ENCODE measurements at places on chromosomes 1 and 21.
A peak's percentile ranks its signal among the peaks of the same experiment; 100 is the strongest.

GRCh38 chr1:33399375-33399774 is 31.5 kb downstream of the PHC2 start:
- DNase-seq, result no peak

DNA sequence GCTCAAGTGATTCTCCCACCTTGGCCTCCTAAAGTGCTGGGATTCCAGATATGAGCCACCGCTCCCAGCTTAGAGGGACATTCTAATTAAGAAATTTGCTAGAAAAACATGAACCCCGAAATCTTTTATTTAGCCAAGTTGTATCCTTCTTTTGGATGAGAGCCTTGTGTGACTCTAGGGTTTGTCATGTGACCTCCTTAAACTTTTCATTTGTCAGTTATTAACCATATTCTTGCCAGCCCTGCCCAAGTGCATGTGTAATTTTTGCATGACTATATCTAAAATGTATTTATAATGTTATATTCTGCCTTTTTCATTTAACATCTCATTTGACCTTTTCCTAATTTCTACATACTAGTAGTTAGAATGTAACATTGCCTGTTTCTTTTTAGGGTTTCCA is 1.9 kb downstream of the UTP25 start:
- DNase-seq, result no peak

GRCh38 chr1:23825076-23825761 is at the start of gene HMGCL:
HMGCL (minus strand) TSS chr1:23825429; CDS start chr1:23825415, 14 bp downstream.
- peak; percentile 93 for DNase-seq

DNA sequence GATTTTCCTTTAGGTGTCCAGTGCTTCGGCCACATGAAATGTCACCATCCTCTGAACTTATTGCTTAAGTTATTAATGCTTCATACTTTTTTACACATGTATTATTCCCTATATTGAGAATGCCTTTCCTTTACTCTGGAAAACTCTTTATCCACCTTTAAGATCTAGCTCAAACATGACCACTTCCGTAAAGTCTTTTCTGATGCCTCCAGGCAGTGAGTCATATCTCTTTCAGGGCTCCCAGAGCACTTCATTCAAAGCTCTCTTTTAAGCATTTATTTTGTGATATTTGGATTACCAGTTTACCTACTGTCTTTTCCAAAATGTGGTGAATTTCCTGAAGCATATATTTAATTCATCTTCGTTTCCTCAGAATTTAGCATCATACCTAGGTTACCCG is 178.9 kb downstream of the HS2ST1 start:
- DNase-seq, result no peak

DNA sequence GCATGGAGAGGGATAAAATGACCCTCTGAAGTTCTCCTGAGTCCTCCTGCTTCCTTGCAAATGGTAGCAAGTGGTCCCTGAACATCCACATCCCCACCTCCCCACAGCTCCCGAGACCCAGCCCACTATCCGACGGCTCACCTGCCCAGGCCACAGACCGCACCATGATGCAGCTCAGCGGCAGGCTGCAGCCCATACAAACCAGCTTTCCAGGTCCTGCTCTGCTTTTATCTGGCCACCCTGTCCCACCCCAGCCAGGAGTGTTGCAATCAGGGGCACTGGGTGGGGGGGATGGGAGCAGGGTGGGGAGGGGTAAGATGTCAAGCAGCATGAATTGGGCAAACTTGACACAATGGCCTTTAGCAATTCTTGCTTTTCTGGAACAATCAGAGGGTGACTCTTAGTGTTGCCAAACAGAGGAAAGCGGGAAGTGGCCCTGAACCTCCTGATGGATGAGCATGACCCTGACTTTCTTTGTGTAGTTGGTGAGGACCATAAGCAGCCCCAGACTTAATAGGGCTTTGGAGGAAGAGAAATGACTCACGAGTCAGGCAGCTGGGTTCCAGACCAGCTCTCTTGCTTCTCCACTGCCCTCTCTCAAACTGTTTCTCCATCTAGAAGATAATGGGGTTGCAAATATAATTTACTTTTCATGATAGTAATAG is at the start of gene CHIT1:
Gene CHIT1 (minus strand): TSS at position 203 of the 665 bp plus-strand sequence. CDS start 37 bp downstream, at position 166.
- DNase-seq, result no peak

DNA sequence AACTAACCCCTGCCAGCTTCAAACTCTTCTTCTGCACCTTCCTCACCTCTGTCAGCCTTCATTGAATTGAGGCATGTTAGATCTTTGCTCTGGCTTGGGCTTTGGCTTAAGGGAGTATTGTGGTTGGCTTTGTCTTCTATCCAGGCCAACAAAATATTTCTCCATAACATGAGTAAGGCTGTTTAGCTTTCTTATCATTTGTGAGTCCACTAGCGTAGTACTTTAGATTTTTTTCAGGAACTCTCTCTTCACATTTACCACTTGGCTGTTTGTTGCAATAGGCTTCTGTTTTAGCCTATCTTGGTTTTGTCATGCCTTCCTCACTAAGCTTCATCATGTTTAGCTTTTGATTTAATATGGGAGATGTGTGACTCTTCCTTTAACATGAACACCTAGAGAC is 417.5 kb downstream of the NCAM2 start:
- DNase-seq, result no peak

GRCh38 chr1:179794146-179794545 is 51.1 kb downstream of the FAM163A start:
- DNase-seq, result no peak

DNA sequence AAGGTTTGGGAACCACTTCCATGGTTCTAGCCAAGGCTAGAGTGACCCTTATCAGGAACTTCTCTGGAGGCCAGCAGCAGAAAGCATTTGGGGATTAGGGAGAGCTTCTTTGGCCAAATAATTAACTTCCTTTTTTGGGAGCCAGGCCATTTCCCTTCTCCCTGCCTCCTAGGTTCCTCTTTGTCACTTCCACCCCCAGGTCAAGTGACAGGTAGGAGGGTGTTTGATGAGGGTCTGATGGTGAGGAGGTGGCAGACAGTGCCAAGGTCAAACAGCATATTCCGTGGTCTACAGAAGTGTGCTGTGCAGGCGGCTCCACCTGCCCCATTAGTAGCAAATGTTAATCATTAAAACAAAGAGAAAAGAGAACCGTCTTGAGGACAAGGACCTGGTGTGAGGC is 1.9 kb upstream of the KCNA10 start:
- no peak for DNase-seq

GRCh38 chr1:178150610-178151009 is 56.7 kb downstream of the RASAL2 start:
- DNase-seq, result no peak

DNA sequence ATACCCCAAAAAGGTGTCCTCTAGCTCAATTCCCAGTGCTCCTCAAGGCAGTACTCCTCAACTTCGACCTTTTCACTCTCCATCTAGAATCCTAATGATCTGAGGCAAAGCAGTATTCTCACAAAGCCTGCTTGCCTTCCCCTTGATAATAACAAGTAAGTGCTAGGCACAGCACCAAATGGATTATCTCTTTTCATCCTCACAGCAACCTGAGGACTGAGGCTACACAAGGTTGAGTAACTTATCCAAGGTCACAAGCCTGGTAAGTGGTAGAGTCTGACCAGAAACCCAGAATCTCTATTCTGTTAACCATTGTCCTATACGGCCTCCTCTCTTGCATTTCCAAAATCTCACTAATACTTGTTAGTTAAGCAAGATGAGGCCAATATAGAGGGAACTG is 5.1 kb downstream of the SYDE2 start:
- no peak for DNase-seq

GRCh38 chr1:14826172-14826636 is 227.7 kb downstream of the KAZN start:
- DNase-seq, result no peak

DNA sequence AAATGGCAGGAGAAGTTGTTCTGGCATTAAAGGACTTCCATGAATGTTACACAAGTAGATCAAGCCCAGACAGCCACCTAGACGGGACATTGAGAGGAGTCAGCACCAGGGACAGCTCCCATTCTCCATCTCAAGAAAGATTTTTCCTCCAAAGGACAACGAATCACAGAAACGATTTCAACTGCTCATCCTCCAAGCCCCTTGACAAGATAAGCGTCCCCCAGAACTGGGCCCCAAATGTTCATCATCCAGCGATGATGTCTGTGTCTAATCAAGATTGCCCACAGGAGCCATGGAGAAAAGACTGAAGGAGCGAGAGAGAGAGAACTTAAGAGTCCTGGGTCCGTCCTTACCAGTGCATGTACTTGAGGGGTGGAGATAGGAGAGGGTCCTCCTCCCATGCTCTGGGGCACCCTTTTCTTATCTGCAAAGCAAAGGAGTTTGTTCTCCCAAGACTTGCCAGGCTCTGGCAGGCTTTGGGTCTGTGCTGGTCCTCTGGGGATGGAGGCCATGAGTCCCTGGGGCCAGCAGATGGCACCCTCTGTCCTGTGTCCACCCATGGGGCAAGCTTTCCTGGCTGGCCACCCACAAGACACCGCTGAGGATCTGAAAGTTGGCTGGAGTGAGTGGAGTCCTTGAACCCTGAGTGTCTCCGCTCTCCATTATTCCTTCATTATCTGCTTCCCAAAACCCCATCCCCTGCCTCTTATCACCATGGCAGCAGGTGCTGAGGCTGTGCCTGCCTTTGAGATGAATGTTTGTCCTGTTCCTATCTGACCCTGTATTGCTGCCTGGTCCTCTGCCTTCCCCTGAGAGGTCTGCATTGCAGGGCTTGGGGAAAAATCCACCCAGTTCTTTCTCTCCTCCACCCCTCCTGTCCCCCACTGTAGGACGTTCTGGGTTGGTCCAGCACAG is 164.6 kb downstream of the ACTL8 start:
- DNase-seq, result peak; percentile 13

DNA sequence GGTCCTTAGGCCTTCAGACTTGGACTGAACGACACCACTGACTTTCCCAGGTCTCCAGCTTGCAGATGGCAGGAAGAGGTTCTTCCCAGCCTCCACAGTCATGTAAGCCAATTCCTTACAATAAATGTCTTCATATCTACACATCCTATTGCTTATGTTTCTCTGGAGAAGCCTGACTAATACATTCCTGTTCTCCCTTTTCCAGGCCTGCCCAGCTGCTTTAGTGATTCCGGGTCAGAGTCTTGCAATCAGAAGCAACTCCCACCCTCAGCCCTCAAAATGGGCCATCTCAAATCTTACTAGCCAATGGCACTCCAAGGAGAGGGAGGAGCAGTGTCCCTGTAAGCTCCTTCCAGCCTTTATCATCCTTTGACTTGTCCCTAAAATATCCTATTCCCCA is 16.4 kb upstream of the CPT2 start:
- no peak for DNase-seq

GRCh38 chr1:93579891-93580290 is 101.7 kb downstream of the BCAR3 start:
- DNase-seq, result no peak

DNA sequence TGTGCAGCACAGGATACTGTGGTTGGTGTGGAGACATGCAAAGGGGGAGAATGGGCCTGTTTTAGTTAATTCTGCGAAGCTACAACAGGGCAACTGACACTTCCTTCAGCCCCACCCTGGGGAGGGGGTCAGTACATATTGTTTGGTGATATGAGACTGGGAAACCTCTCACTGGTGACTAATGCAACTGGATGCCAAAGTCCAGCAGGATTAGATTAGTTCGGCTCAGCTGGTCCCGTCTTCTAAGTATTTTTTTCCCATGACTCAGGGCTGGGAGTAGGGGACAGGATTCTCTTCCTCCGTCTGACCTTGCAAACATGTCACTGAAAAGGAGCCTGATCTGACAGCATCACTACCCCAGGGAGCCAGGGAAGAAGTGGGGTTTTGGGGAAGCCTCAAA is 43.0 kb downstream of the PLXNA2 start:
- no peak for DNase-seq

GRCh38 chr1:7363450-7363849 is 407.6 kb upstream of the VAMP3 start:
- no peak for DNase-seq

DNA sequence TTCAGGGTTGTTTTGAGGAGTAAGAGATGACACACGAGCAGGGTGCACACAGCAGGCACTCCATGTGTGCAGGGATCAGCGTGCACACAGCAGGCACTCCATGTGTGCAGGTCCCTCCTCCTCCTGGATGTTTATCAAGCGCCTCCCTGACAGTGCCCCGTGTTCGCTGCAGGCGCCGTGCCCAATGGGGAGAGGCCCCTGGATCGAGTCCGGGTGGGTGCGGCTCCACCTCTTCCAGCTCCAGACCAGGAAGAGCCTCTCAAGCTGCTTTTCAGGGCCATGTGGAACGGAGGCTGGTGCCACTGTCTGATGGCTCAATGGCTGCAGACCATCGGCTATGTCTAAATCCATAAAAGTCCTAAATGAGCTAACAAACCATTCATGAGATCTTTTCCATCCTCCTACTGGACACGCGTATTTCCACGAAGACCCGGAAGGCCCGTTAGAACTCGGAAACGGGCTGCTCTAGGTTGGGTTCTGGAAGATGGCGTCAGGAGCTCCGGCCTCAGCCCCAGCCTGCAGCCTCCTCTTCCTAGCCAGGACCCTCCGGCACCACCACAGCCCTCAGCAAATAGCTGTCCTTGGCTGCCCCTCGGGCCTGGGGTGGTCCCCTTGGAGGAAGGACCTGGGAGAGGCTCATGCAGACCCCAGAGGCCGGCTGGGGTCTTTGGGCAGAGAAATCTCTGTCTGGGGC is 36.0 kb downstream of the RRP1 start:
- no peak for DNase-seq

- no peak for DNase-seq
Observed at GRCh38 chr1:95829556-95829955, 595.5 kb downstream of the RWDD3 start.

DNA sequence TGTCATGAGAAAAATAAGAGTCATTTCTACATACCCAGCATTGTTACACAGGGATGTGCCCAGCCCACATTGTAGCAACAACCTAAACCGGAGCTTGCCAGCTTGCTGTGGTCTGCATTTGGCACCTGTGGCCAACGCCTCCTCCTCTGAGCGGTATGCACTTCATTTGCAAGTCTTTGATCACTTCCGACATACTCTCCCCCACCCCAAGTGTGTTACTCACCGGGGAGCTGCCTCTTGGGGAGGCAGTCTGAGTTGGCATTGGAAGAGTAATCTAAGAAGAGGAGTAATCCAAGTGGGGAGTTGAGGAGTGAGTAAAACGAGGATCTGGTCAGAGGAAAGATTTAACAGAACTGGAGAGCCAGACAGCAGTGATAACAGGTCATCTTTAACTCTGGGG is 3.8 kb downstream of the BCL9 start:
- DNase-seq, result no peak

DNA sequence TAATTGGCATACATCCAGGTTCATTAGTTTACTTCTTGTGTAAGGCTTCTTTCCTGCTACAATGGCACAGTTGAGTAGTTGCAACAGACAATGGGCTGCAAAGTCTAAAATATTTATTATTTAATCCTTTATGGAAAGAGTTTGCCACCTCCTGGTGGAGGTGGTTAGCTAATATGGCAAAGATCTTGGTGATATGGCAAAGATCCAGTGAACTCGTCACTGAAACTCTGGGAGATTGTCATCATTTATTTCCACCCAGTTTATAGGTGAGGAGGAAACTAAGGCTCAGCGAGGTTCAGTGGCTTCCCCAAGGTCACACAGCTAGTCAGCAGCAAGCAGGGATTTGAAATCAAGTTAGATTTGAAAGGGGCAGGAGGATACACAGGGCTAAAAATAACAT is 16.1 kb upstream of the IFFO2 start:
- DNase-seq, result no peak

- no peak for DNase-seq
Observed at GRCh38 chr1:211739671-211740411, 64.4 kb upstream of the NEK2 start.

GRCh38 chr1:182169203-182169602 is 107.7 kb upstream of the ZNF648 start:
- peak; percentile 17 for DNase-seq

Data from midbrain (tissue), 1 donor.